Astrocyte (in vitro differentiated cells and primary cell): ENCODE measurements at places on chromosomes 1 and 21. TPM values are rescaled to one million over a fixed set of nuclear protein-coding genes. Genes with fewer than 3 reads are reported as not detected.

GRCh38 chr1:22536506-22536905, 26.8 kb upstream of the EPHA8 start:
- no peak overlapping the region for H3K4me3 ChIP-seq
- H3K4me1 ChIP-seq, result no peaks in the 10 kb centered on the region
- DNase-seq, result no peak
- no peaks in the 10 kb centered on the region for H3K27me3 ChIP-seq
- H3K36me3 ChIP-seq, result no peaks in the 10 kb centered on the region
- no peak overlapping the region for H3K27ac ChIP-seq

GRCh38 chr1:36420409-36420808, 22.7 kb upstream of the LSM10 start:
- H3K4me1 ChIP-seq, result peaks cover 2% of the 10 kb centered on the region
- no peak overlapping the region for H3K4me3 ChIP-seq

DNA sequence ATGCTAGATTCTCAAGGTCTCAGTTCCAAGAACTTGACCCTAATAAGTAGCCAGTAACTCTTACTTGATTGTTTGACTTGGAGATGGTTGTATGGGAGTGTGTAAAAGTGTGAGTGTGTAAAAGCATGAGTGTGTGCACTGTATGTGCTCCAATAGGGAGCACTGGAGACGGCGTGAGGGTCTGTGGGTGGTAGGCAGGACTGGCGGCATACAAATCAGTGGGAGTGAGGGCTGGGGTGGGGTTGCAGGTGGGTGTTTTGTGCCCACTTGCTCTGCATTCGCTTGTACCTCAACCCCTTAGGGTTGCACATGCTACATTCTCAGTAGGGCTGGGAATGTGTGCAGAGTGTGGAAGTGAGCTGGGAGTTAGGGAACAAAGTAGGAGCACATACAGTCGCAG, 79.5 kb upstream of the CD34 start:
- no peak for DNase-seq
- H3K27ac ChIP-seq, result no peak overlapping the region
- no peaks in the 10 kb centered on the region for H3K36me3 ChIP-seq
- peaks cover 3% of the 10 kb centered on the region for H3K27me3 ChIP-seq

DNA sequence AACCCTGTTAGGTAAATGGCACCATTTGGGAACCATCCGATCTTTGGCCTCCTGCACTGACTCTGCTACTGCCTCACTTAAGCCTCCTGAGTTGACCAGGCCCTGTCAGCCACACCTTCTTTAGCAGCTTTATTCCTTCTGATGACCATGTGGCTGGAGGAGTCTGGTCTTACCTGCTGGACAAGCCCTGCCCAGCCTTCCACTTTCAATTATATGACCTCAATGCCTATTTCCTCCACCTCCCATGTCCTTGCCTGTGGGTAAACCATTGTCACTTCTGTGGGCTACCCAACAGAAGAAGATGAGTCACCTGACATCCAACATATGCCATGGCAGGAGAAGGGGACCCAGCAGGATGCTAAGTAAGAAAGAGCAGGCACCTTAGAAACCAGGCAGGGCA, 393.8 kb downstream of the NTNG1 start:
- H3K36me3 ChIP-seq, result no peaks in the 10 kb centered on the region
- H3K27ac ChIP-seq, result no peak overlapping the region
- no peaks in the 10 kb centered on the region for H3K4me1 ChIP-seq
- H3K4me3 ChIP-seq, result no peak overlapping the region
- H3K27me3 ChIP-seq, result no peaks in the 10 kb centered on the region

DNA sequence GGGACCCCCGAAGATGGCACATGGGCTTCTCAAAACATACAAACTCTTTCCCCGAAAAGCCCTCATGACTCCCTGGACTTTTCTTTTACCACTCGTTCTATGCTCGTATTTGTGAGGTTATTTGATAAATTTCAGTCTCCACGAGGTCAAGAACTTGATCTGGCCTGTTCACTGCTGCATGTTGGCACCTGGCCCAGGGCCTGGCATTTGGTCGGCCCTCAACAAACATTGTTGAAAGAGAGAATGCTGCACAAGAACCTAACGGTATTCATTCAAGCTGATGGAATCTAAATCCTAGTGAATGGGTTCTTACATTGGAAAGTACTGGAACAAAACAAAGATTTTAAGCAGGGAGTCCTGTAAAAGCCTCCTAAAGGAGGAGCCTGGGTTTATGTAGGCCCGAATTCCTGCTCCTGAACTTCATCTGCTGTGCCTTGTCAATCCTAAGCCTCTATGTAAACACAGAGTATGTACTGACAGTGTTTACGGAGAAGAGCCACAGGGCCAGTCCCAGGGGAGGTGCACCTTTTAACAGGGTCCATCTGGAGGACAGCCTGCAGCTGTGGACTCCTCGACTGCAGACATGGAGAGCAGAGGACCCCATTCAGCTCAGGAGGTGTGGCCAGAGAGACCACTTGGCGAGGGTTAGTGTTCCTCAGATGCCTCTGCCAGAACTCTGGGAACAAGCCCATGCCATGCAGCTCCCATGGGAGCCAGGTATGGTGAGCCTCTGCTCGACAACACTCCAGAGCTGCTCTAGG, 46.9 kb downstream of the L1TD1 start:
- H3K36me3 ChIP-seq, result no peaks in the 10 kb centered on the region
- no peak overlapping the region for H3K27ac ChIP-seq
- no peak overlapping the region for H3K4me3 ChIP-seq
- no peaks in the 10 kb centered on the region for H3K27me3 ChIP-seq
- peaks cover 4% of the 10 kb centered on the region for H3K4me1 ChIP-seq

Gene YOD1
- 13.4 and 14.8 TPM in 2 replicates for total RNA-seq

DNA sequence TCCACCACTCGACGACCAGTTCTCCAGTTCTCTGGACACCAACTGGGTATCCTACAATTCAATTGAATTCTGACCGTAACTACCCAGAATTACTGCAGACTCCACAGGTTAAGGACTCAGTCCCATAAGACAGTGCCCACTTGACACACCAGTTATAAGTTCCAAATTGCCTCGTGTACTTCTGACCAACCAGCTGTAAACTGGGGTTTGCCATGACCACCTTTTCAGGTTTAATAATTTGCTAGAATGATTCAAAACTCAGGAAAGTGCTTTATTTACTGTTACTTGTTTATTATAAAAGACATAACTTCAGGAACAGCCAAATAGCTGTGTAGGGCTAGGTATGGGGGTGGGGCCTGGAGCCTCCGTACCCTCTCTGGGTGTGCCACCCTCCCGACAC, 15.3 kb downstream of the NUDC start:
- no peak overlapping the region for H3K4me3 ChIP-seq
- no peak overlapping the region for H3K27ac ChIP-seq
- H3K36me3 ChIP-seq, result peaks cover 27% of the 10 kb centered on the region
- H3K4me1 ChIP-seq, result peaks cover 10% of the 10 kb centered on the region

DNA sequence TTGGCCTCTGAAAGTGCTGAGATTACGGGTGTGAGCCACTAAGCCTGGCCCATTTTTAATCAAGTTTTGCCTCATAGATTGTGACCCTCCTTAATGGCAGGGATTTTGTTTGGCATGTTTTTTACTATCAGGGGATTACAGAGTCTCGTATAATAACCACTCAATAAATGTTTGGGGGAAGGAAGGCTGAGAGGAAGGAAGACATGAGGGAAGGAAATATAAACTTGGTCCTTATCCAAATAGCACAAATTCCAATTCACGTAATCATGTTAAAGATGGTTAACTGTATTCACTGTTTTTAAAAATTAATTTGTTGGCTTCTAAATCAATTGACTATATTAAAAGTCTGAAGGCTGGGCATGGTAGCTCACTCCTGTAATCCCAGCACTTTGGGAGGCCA, 30.9 kb upstream of the SERTAD4 start:
- peaks cover 3% of the 10 kb centered on the region for H3K27me3 ChIP-seq
- H3K27ac ChIP-seq, result no peak overlapping the region
- no peaks in the 10 kb centered on the region for H3K36me3 ChIP-seq
- DNase-seq, result peak; percentile 24

DNA sequence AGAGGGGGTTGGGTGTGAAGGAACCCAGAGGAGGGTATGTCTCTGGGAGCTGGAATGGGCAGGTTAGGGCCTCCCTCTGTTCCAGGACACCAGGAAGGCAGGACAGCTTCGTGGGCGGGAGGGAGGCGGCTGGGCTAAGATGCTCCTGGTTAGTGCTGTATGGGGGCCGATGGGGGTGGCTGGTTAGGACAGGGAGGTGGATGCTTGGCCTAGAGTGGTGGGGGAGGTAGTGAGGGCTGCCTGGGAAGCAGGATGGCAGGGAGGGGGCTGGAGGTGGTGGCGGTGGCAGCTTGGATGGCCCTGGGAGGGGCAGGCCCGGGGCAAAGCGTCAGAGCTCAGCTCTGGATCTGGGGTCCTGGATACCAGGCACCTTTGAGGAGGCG, 6.2 kb upstream of the MMP23B start:
- H3K36me3 ChIP-seq, result no peaks in the 10 kb centered on the region
- no peak overlapping the region for H3K27ac ChIP-seq
- H3K4me3 ChIP-seq, result no peak overlapping the region
- no peak for DNase-seq
- H3K27me3 ChIP-seq, result no peaks in the 10 kb centered on the region
